ENCODE measurements at places on chromosomes 11 and 22.

DNA sequence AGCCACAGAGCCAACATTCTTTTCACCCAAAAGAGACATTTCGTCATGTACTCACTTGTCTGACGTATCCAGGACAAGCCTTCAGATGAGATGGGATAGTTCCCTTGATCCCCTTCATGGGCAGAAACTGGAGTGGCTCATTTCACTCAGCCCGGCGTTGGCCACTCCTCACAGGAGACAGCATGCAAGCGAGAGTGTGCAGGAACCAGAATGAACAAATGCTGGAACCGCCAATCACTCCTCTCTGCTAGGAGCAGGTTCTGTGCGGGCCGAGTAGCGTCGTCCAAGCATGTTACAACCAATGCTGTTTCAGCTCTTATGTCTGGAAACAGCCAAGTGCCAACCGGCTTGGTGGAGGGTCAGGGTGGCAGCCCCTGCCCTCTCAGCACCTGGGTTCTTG is 56.7 kb upstream of the GNAZ start:
- DNase-seq: no peak

DNA sequence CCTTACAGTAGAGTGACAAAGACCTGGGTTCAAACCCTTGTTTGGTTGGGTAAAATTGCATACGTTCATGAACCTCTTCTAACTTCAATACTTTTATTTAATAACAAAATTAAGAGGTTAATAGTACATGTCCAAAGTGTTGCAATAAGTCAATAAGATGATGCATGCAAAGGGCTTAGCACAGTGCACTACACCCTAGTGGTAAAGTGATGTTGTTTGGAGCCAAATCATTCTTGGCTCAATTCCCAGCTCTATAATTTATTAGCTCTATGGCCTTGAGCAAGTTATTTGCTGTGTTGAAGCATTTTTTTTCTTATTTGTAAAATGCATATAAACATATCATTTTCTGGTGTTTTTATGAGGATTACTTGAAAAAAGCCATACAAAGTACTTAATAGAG is 945.3 kb downstream of the LRRC4C start:
- DNase-seq: no peak

GRCh38 chr11:73324116-73324515 is 16.0 kb downstream of the ARHGEF17 start:
- no peak for DNase-seq

DNA sequence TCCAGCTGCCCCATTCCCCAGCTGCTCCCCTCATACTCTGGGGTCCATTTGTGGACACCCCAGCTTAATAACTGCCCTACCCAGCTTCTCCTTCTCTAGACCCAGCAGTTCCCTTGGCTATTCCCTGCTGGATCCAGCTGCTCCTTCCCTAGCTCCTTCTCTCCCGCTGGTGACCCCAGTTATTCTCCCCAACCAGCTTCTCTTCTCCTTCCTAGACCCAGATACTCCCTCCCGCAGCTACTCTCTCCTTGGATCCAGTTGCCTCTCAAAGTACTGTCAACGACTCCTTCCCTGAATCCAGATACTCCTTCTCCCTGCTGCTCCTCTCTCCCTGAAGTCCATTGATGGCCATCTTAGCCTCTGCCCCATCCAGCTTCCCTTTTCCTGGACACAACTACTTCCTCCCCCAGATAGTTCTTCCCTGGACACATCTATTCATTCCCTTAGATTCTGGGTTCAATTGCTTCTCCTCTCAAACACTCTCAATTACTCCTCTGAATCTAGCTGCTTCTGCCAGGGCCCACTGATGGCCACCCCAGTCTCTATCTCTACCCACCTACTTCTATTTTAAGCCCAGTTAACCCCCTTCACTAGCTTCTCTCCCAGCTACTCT is 11.6 kb downstream of the SELENOM start:
- DNase-seq: no peak

DNA sequence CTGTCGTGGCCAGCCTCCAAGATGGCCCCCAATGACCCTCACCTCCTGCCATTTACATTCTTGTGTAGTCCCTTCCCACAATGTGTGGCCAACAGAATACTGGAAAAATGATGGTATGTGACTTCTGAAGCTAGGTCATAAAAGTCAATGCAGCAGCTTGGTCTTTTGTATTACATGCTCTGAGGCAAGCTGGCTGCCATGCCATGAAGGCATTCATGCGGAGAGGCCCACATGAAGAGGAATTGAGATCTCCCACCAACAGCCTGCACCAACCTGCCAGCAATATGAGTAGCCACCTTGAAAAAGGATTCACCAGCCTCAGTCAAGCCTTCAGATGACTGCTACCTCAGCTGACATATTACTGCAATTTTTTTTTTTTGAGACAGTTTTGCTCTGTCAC is 4.6 kb downstream of the MRTFA start:
- DNase-seq: no peak

DNA sequence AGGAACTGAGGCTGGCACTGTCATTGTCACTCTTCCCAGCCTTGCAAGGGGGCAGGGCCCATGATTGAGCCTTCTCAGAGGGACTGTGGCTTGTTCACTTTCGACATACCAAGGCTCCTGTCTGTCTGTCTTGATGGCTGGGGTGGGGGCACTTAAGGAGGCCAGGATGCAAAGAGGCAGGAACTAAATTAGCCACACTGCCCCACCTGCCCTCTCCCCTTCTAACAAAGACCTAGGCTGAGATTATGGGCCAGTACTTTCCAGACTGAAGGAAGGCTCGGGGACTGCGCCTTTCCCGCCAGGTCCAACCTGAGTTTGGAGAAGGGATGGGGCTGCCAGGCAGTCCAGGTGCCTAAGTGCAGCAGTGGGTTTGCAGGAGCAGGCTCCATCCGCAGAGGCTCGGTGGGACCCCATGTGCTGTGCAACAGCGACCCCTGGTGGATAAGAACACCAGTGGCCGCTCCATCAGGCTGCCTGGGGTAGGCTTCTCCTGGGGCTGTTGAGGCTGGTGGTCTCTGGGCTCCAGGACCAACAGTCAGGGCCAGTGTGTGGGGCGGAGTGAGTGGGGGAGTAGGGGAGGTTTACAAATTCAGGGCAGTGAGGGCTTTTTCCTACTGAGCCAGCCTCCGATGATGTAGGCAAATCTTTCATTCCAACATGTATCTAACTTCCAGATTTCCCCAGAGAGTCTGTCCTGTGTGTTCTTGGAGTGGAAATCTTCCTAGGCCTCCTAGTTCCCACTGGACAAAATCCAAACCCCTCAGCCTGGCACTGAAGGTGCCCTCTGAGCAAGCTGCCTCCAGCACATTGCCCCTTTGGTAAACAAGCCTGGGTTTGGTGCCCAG is 93.9 kb downstream of the INSC start:
- peak; percentile 15 for DNase-seq

GRCh38 chr22:46515208-46516111 is 22.0 kb downstream of the CELSR1 start:
- DNase-seq: no peak

- DNase-seq: no peak
Observed at GRCh38 chr11:64593156-64594105, 2.4 kb downstream of the SLC22A12 start.

Data from smooth muscle cell of the brain vasculature (primary cell).